Forelimb muscle (tissue), 1 donor: ENCODE measurements at places on chromosomes 1 and 21. TPM values are rescaled to one million over a fixed set of nuclear protein-coding genes. Genes with fewer than 3 reads are reported as not detected.

DNA sequence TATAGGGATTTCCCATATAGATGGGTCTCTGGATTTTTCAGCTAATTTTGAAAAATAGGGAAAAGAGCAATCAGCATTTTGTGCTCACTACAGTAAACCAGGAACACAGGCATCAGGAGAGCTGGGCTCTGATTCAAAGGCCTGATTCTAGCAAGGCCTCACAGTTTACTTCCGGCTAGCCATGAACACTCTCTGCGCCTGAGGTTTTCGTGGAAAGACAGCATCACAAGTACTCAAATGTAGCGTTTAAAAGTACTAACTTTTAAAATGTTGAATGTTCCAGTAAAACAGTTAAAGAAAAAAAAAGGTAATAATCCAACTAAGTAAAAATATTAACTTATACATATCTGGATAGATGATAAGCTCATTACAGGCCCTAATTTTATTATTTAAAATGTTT is 120.6 kb downstream of the SLC45A1 start:
- DNase-seq, result no peak

DNA sequence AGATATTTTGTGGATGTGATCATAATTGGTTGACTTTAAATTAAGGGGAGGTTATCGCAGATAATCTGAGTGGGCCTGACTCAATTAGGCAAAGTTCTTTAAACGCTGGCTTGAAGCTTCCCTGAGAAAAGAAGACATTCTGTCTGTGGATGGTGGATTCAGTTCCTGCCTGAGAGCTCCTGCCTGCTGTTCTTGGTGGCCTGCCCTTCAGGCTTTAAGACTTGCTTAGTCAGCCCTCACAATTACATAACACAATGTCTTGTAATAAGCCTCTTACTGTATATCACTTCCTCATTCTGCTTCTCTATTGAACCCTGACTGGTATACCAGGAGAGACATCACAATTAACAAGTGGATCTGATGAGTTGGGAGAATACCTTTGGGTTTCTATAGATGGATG is 50.2 kb downstream of the KCNJ6 start:
- DNase-seq, result no peak

DNA sequence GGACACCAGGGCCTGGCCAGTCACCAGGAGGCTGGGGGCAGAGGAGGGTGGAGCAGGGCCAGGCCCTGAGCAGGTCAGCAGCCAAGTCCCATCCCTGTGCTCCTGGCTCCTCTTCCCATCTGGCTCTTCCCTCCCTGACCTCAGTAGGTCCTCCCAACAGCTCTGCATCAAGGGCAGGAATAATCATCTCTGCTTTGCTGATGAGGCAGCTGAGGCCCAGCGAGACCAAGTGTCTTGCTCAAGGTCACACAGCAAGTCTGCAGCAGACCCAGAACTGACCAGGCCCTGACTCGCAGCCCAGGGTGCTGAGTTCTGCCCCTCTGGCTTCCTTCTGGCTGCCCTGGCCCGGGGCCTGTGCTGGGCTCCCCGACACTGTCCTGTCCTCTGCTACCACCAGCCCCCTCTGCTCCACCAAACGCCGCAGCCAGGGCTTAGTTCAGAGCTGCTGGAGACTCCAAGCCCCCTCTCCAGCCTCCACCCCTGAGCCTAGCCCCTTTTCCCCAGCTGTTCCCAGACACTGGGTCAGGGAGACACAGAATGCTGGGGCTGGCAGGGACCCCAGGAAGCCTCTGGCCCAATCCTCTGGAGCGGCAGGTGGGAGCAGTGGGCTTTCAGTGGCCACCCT is 224.9 kb downstream of the PTPRU start:
- no peak for DNase-seq

GRCh38 chr1:205350691-205351141 is 6.0 kb downstream of the KLHDC8A start:
- DNase-seq, result no peak

DNA sequence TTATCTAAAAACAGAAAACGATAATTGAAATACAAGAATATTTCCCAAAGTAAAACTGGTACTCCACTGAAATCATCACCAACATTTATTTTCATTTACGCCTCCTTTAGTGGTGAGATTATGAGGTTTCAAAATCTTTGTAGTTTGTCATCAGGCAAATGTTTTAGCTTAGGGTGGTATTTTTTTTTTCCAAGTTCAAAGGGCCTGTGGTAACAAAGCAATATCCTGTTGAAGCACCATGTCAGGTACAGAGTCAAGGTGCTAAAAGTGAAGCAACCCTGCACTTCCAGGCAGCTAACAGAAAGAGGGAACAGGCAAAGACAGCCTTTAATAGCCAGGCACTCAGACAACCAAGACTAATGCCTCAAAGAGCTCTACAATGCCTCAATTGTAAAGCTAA is 89.2 kb downstream of the JAK1 start:
- DNase-seq, result no peak

- no peak for DNase-seq
Measured at GRCh38 chr1:52127181-52128180, 14.4 kb upstream of the ZFYVE9 start.

DNA sequence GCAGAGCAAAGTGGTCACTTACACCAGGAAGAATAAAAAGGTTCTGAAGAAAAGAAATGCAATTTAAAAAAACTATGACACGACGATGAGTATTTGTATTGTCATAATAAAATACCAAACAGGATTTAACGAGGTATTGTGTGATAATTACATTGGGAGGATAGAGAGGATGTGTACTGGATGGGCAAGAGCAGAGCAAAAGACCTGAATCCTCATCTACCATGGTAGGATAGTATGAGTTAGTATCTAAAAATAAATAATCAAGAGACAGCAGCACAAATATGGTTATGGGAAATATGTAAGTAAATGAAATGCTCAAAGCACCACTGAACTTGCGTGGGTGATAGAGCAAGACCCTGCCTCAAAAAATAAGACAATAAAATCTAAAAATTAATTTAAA is 162.6 kb downstream of the CDC42BPA start:
- DNase-seq, result no peak

DNA sequence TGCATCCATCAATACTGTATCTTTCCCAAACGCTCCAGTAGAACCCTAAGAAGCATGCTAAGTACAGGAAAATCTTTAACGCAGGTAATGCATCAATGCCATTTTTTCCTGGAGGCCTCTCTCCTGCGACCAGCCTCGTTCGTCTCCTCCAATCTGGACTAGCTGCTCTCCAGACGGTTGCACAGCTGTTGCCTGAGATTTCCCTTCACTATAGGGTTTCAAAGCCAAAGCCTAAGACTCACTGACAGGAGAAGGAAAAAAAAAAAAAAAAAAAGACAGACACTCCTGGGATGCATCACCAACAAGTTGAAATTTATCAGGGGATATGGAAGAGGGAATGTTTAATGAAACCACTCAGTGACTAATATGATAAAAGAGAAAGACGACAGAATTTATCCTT is 93.0 kb downstream of the APP start:
- DNase-seq, result no peak

DNA sequence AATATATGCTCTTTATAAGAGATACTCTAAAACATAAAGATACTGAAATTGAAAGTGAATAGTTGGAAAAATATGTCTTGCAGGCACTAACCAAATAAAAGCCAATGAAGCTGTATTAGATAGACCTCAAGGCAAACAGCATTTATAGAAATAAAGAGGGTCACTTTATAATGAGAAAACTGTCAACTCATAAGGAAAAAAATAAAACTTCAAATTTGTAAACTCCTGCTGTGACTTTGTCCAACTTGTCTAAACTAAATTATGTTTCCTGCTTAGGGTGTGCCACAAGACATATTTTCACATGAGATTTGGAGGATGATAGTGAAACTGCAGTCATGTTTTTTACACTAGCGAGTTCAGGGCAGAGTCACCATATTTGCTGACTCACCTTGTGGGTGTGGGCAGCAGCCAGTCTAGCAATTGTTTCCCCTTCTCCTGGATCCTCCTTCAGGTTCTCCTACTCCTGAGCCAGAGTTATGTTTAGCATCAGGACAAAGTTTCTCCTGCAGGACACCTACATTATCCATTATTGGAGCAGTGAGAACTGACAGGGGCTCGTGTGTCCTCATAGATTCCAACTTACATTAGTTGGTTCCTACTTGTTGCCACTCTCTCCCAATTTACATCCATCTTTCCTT is 43.8 kb downstream of the CD53 start:
- DNase-seq, result no peak

GRCh38 chr1:13759072-13759471 is 59.1 kb downstream of the PRDM2 start:
- no peak for DNase-seq

GRCh38 chr1:199982606-199983005 is 44.9 kb upstream of the NR5A2 start:
- no peak for DNase-seq

- no peak for DNase-seq
Measured at GRCh38 chr1:7221826-7222694, 436.8 kb downstream of the CAMTA1 start.

DNA sequence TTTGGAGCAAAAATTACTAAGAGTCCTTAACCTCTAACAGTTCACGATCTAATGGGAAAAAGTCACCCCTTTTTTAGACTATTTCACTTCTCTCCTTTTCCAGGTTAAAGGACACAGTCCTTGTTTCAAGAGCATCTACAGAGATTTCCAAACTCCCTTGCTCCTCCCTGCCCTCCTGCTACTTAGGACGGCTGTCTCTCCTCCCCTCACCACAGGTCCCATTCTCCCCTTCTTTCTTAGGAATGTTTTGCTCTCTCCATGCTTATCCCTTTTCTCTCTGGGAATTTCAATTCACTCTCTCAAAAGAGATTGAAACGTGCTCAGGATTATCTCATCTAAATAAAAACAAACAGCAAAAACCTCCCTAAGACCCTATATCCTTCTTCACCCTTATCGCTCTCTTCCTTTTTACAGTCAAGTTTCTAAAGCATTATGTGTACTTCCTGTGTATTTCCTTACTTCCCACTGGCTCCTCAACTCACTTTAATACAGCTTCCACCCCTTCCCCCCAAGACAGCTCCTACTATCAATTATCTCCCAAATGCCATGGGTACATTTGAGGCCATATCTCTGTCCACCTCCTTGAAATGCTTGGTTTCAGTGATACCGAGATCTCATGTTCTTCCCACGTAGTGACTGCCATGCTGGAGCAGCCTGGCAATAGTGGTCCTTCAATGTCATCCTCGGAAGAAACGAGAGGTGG is 43.2 kb upstream of the ZNF281 start:
- no peak for DNase-seq

DNA sequence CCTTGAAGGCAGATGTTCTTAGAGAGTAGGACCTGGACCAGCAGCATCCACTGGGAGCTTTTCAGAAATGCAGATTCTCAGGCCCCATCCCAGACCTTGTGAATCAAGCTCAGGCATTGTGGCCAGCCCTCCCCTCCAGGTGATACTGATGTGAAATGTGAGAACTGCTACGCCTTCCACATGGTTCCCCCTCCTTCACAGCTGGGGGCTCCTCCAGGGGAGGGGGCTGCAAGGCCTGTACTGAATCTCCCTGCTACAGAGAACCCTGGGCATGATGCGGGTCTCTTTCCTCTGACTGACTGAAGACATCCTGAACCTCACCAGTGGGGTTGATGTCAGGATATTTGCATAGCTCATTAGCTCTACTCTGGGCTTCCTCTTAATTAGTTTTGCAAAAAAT is 141.8 kb upstream of the CSF3R start:
- no peak for DNase-seq

DNA sequence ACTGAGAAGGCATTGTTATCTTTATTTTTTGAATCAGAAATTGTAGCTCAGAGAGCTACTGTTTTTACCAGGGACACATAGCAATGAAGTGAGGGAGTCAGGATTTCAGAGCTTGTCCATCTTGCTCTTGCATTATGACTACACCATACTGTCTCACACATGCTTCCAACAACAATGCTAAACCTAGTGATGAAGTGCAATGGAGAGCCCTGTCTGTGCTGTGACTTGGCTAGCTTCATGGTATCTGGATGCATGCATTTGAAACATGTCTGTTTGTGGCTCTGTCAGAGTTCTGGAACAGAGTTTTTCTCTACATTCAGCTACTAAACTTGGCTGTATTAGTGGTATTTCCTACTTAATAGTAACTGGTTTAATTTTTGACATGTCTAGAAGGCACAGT is 7.0 kb downstream of the PLPPR4 start:
- no peak for DNase-seq

DNA sequence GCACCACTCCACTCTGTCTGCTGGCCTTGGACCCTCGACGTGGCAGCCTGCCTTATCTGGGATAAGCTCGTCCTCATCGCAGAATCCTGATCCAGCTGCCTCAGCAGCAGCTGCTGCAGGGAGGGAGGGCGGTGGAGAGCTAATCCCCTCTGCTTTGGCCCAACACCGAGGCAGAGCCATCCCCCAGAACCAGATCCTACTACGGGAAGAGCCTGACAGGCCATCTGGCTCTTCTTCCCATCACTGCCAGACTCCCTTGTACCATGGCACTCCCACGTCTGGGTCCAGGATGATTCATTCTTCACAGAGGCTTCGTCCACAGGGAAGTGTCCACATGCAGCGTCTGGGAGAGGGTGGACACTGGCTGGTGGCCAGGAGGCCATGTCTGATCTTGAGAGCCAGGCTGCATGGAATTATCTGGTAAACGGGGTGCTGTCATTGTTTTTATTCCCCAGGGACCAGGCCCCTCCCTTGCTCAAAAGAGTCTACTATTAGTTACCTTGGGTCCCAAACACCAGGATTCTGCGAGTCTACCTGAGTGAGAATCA is 14.6 kb upstream of the PKP1 start:
- DNase-seq, result peak; percentile 20

GRCh38 chr1:1631782-1632420 is at the start of gene MMP23B:
Gene MMP23B (plus strand): TSS chr1:1632173. CDS start chr1:1632219, 46 bp downstream.
- DNase-seq, result no peak

The S1PR1 gene
- polyA plus RNA-seq, result 9.5 TPM

The SASS6 gene
- polyA plus RNA-seq, result 4.0 TPM

The FHAD1 gene
- 1.9 TPM for polyA plus RNA-seq

The OR2M3 gene
- 0.01 TPM for polyA plus RNA-seq

The BRDT gene
- not detected for polyA plus RNA-seq

The NBPF4 gene
- not detected for polyA plus RNA-seq

The TDRD5 gene
- not detected for polyA plus RNA-seq

The ETNK2 gene
- 2.4 TPM for polyA plus RNA-seq

The CXADR gene
- 0.51 TPM for polyA plus RNA-seq

The CD1D gene
- polyA plus RNA-seq, result 1.3 TPM

The CRYAA gene
- polyA plus RNA-seq, result not detected

The UQCRHL gene
- polyA plus RNA-seq, result 1.9 TPM

The DNALI1 gene
- polyA plus RNA-seq, result 8.7 TPM

The CD101 gene
- polyA plus RNA-seq, result 4.3 TPM

The RAB3B gene
- polyA plus RNA-seq, result 0.15 TPM

The OR2L2 gene
- polyA plus RNA-seq, result 0.06 TPM
